GM04504 (cell line): ENCODE measurements at places on chromosomes 7 and 10.

- no peak for DNase-seq
Observed at GRCh38 chr10:75263806-75264205, 28.0 kb upstream of the COMTD1 start.

- DNase-seq = no peak
Observed at GRCh38 chr10:84244651-84245270, at the start of gene RGR. RGR (plus strand) TSS chr10:84245053; CDS start chr10:84245091, 38 bp downstream.

DNA sequence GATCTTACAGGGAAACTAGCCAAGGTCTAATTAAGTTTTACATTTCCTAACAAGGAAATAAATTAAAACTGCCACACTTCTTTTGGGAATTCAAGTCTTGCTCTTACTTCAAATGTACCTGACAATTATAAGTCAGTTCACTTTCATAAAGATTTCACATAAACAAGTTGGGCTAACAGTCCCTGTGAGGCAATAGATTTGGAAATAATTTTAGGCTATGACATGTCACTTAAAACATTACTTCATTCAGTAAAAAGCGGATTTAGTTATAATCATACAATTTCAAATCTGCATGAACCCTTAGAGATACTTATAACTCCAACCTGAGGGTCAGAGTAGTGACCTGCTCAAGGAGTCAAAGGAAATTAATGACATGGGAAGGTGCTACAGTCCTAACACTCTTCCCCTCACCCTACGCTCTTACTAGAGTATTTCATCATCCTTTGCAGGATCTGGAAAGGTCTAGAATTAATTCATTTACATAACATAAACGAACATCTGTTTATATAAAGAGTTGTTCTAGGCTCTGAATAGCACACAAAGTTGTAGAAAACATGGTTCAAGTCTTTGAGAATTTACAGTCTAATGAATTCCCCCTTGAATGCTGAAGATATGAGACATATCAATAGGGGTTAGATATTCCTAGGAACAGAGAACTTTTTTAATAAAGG lies 32.3 kb upstream of the DNAJB12 start:
- DNase-seq = no peak

GRCh38 chr10:115171392-115171960 lies 78.3 kb downstream of the ATRNL1 start:
- peak; percentile 2 for DNase-seq

GRCh38 chr7:64990216-64990615 lies 620 bp downstream of the ZNF117 start:
- DNase-seq = no peak

- DNase-seq = no peak
Observed at GRCh38 chr7:32039000-32039756, 31.0 kb downstream of the PDE1C start.

DNA sequence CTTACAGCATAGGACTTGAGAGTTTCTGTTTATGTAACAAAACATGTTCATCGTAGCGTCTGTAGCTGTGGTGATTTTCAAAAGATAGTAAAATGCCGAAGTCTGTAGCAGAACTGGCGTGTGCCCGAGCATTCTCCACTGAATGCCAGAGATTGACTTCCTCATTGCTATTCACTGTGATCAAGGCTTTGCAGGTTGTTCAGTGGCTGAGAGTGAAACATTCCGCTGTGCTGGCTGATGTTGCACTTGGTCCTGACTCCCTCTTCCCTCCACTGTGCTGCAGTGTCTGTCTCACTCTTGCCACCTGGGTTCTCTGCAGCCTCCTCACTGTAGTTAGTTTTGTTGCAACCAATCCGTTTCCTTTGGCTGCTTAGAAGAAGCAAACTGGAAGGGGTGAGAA lies 37.6 kb downstream of the FHIP2A start:
- no peak for DNase-seq

- DNase-seq = no peak
Observed at GRCh38 chr10:93559490-93559889, 7.0 kb upstream of the FFAR4 start.

DNA sequence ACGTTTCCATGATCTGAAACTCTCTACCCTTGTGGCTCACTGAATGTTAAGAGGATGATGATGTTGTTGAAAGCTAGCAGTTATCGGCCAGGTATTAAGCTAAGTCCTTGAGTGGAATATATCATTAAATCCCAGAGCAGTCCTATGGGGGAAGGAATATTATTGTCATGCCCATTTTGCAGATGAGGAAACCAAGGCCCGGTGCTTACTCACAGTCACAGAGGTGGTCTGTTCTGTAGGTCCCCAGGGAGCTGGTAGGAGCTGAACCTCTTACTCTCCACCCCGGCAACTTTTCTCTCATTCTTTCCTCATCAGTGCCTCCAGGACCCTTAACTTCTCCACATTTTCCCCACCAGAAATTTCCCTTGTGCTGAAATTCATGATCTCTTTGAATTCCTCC lies 62.6 kb downstream of the ARMC3 start:
- no peak for DNase-seq

DNA sequence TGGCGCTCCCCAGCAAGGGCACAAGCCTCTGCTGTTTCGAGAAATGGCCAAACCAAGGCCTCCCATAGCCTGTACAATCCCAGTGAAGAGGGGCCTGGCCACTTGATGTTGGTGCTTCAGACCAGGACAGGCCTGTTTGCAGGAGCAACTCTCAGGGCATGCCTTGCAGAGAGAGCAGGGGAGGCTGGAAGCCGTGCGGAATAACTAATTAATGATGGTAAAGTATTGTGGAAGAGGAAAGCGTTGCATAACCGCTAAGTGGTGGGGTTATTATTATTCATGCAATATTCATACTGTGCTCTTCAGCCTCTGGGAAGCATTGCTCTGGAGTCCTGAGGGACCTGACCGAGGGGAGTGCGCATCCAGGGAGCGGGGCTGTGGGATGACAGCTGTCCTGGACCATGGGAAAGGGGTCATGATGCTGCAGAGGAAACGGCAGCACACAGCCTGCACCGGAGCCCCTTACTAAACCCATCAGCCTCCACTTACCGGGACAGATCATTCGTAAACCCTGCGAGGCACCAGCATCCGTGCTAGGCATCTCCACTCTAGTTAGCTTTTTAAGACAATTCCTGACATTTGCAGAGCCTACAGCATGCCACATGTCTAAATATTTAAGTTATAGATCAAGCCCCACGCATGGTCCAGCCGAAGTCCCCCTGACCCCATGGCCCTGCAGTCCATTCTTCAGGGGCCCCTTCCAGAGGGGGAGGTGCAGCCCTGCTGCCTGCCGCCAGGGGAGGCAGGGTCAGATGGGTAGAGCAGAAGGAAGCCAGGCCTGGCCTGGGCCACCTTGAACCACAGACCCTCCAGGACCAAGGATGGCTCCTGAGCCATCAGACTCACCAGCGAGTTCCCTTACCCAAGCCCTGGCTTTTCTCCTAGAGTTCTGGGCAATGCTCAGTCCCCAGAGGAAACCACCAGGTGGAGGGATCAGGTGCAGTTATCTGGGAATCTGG lies 11.6 kb downstream of the TMEM273 start:
- DNase-seq = no peak

GRCh38 chr10:119305860-119306513 lies 98.6 kb downstream of the GRK5 start:
- peak; percentile 98 for DNase-seq

DNA sequence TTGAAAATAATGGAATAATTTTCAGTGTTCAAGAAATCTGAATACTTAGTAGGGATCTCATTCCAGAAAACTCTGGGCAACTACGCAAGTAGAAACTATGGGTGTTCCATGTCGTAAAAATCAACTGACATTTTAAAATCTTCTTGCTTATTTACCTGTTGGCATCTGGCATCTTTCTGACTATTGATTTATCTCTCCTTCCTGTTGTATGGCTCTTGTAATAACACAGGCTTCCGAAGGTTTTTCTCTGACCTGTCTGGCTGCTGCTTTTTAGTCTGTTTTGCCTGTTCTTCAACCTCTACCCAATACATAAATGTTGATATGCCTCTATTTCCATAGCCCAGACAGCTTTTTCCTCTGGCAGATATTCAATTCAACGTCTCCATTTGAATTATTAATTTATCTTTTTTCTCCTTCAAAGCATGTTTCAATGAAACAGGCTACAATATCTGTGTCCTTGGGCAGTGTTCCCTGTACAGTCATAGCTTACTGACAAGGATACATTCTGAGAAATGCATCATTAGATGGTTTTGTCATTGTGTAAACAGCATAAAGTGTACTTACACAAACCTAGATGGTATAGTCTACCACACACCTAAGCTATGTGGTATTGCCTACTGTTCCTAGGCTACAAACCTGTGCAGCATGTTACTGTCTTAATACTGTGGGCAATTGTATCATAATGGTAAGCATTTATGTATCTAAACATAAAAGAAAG lies 105.9 kb upstream of the ETV1 start:
- no peak for DNase-seq

DNA sequence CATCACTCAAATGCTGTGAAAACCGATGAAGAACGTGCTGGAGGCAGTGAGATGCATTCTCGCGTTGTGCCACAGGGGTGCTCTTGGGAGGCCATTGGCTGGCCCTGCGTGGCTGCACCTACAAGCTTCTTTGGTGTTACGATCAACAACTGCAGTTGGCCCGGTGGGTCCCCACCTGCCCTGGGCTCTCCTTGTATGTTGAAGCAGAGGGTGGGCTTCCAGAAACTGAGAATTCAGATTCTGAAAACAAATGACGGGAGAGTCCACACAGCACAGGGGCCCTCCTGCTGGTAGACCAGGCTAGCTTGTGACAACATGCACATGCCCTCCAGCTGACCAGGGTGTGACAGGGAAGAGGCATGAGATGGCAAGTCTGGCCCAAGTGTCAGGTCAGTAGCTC lies 23.7 kb upstream of the DDC start:
- DNase-seq = no peak

DNA sequence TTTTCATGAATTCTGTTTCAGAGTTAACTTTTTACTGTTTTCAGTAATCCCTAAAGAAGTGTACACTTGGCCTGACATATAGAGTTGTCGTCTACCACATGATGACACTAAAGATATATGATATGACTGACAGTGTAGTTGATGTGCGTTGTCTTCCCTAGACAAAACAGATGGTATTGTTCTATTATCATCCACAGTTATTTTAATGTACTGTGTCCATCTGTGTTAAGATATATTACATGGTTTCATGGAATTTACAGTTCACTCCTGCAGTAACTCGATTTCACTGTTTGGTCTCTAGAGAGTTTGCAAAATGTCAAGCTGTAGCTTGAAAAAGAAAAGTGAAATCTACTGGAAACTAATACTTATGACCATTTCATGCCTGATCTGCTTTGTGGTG lies 18.1 kb downstream of the FOXP2 start:
- DNase-seq = no peak

DNA sequence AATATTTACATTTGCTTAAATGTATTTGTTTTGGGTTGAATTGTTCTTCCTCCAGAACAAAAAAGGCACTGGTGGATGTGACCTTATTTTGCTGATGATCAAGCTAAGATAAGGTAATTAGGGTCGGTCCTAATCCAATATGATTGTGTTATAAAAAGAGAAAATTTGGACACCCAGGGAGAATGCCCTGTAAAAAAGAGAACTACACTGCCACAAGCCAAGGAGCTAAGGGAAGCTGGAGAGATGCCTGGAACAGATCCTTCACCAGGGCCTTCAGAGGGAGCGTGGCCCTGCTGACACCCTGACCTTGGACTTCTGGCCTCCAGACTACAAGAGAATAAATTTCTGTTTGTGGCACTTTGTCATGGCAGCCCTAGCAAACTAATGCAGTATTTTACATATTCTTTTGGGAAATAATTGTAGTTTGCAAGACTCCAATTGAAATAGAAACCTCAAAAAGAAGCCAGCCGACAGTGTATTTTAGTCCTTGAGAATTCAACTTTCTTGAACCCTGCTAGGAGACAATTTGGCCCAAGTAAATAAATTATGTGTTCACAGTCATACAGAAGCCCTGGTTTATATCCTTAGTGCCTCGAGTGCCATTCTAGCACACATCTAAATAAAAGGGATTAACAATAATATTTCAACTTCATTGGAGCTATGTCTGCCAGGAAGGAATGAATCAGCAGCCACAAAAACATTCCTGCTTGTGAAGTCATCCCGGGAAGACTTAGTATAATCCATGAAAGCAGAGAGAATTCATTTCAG lies 164.6 kb downstream of the PKD1L1 start:
- DNase-seq = peak; percentile 89

DNA sequence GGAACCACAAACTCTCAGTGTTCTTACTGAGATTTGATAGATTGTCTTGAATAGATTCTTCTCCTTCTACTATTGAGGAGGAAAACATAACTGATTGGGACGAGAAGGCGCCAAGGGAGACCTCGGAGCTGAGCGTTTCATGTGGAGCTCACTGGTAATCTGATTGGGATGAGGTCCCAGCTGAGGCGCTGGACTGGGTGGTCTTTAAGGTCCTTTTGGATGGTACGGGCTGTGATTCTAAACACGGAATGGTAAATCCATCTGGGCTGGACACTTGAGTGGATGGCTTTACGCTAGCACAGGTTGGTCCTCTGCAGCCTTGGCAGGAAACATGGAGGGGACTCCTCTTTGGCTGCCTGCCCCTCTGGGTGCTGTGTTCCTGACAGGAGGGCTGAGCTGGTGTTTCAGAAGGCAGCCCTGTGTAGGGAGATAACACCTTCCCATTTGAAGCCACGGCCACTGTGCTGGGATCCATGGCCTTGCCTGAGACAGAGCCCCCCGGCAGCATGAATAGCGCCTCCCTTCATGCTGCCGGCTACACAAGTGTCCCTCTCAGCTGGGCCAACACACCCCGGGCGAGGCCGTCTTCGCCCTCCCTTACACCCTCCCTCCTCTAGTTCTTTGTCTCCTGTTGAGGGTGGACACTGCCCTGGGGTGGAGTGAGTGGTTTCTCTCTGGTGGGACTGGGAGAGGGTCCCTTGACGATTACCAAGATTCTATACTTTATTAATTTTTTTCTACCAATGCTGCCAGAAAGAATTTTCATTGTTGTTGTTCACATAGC lies 203.2 kb upstream of the SHH start:
- DNase-seq = no peak

GRCh38 chr10:11170993-11171851 lies 153.6 kb downstream of the CELF2 start:
- no peak for DNase-seq

DNA sequence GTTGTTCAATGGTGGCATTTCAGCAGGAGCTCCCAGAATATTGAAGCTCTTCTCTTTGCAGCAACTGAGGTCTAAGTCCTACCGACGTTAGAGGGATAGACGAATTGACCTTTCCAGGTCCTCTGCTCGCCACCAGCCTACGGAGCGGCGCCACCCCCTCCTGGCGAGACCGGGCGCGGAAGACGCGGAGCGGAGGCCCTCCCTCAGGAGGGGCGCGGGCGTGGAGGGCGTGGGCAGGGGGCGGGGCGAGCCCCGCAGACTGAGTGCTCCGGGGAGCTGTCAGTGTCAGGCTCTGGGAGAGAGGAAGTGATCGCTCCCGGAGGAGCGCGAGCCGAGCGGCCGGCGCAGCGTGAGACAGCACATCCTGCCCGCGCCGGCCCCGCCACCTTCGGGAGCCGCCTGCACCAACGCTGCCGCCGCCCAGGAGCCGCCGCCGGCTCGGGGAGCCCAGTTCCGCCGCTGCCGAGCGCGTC lies at the start of gene DYNC1I1:
Gene DYNC1I1, plus strand, starts transcription at position 257 of the 473 bp plus-strand sequence. CDS start 32,176 bp downstream, outside the sequence.
- peak; percentile 32 for DNase-seq

DNA sequence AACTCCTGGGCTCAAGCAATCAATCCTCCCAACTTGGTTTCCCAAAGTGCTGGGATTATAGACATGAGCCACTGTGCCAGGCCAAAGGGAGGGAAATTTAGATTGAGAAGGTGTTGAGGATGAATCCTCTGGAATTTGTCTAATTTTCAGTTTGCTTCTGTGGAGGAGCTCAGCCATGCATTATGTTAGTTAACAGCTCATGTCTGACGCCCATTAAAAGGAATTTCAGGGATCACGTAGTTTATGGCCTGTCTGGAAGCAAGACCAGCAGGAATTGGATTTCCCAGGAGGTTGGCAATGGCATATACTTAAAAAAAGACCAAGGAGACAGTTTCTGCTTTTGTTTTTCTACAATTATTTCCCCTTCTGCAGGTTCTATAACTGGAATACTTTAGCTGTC lies 165.7 kb downstream of the OTUD1 start:
- no peak for DNase-seq
